Ovary (tissue), 10 donors: ENCODE measurements at places on chromosomes 3 and 15.

GRCh38 chr15:65856821-65857455, 12.4 kb upstream of the RAB11A start:
- DNase-seq, result peak; percentile 52

DNA sequence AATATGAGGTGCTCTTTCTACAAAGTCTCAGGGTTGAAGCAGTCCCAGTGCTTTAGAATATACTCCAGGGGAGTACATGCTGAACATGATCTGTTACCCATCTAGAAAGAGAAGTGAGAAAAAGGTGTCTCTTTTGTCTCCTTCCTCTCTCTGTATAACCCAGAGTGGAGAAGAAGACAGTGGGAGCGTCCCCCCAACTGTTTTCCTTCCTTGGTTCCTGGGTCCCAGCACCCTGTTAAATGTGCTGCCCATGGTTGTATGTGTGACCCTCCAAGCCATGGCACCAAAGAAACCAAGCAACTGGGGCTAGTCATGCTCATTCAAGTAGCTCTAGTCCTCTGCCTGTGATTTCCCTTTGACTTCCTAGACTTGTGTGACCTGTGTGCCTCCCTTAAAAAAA, 683.7 kb downstream of the TBL1XR1 start:
- no peak for DNase-seq

DNA sequence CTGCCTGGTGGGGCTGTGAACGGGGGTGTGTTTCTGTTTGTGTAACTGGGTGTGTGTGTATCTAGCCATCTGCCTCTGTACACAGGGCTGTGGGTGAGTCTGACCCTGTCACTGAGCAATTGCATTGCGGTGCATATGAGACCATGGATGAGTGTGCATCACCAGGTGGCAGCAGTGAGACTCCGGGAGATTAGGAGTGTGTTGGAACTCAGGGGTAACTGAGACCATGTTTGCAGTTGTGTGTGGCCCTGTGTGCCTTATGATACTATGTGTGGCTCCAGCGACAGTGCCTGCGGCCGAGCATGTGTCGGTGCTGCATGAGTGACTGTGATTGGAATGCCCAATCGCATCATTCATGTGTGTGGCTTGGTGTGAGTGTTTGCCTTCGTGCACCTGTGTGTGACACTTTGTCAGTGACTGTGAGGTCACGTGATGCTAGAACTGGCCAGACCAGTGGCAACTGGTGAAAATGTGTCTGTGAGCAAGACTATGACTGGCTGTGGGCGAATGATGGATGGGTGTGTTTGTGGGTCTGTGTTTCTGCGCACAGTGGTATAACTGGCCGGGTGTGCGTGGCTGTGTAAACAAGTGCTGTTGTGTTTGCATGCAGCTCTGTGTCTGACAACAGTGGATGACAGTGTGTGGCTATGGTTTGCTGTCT, 14.0 kb downstream of the VILL start:
- DNase-seq, result peak; percentile 77

- no peak for DNase-seq
Measured at GRCh38 chr3:32495085-32495484, 7.6 kb downstream of the CMTM6 start.

- DNase-seq, result no peak
Measured at GRCh38 chr15:47397655-47398054, 319.6 kb upstream of the SEMA6D start.

DNA sequence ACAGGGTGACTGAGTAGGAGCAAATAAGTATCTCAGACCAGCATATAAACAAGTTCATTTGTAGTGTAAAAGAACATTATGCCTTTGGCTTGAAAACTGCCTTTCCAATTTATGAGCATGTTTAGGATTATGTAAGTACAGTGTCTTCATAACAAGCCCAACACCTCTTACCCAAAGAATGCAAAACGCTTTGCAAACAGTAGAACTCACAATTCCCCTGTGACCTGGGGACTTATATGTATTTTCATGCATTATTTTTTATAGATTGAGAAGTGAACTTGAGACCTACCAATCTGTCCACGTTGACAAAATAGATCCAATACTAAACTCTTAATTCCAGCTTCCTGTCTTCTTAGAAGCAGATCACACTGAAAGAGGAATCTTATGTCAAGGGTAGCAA, 202.1 kb downstream of the TP63 start:
- DNase-seq, result no peak
